Thymus (tissue), 14 donors: ENCODE measurements at places on chromosomes 4 and X. TPM values are rescaled to one million over a fixed set of nuclear protein-coding genes. Genes with fewer than 3 reads are reported as not detected.

The PNMA5 gene
- total RNA-seq: not detected

The SGCB gene
- total RNA-seq: 2.5 TPM

The NLGN4X gene
- total RNA-seq: 20.0 TPM

The TMSB15C gene
- total RNA-seq: 3.4 TPM

The RNF128 gene
- total RNA-seq: 0.90 TPM

The CABS1 gene
- total RNA-seq: not detected

DNA sequence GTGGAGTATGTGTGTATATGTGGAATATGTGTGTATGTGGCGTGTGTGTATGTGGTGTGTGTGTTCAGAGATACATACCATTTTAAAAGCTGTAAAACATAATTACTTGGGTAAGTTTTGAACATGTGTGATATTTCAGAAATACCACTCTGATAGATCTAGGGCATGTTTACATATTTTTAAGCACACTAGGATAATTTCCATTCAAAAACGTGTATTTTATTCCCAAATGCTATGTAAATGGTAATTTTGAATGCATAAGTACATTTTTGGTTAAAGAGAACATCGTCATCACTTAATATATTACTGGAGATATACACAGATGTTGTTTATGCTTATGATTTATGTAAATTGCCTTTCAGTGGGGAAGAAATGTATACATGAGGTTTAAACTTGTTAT, 34.7 kb upstream of the SHISA3 start:
- H3K36me3 ChIP-seq: no peaks in the 10 kb centered on the region
- no peak overlapping the region for H3K4me3 ChIP-seq
- H3K27me3 ChIP-seq: no peaks in the 10 kb centered on the region
- DNase-seq: no peak
- no peaks in the 10 kb centered on the region for H3K4me1 ChIP-seq
- no peak overlapping the region for H3K27ac ChIP-seq

- no peak for DNase-seq
- peaks cover 2% of the 10 kb centered on the region for H3K27me3 ChIP-seq
- no peak overlapping the region for H3K27ac ChIP-seq
- H3K4me3 ChIP-seq: no peak overlapping the region
- no peaks in the 10 kb centered on the region for H3K4me1 ChIP-seq
- H3K36me3 ChIP-seq: no peaks in the 10 kb centered on the region
These were observed 37.9 kb upstream of the PAPSS1 start for GRCh38 chr4:107757864-107758476.

DNA sequence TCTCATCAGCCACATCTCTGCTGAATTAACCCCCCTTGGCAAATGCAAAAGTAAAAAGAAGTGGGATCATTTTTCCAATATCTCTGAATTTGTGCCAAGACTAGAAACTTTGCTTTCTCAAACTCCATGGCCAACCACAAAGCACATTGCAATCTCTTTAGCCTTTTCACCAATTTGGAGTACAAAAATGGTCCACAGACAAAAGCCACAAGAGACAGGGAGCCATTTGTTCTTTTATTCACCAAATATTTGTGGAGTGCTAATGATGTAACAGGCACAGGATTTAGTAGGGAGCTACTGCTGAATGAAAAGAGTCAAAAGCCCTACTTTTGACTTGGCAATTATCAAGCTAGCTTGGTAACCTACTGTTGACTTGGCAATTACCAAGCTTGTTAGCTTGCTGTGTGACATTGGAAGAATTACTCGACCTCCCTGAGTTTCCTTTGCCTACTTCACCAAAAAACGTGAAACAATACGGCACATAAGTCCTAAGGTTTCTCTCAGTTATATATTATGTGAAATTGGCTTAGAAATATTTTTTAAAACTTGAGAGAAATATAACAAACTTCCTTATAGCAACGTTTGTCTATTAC, 97.1 kb upstream of the KLF3 start:
- no peak for DNase-seq
- H3K4me1 ChIP-seq: no peaks in the 10 kb centered on the region
- H3K27me3 ChIP-seq: no peaks in the 10 kb centered on the region
- no peaks in the 10 kb centered on the region for H3K36me3 ChIP-seq

DNA sequence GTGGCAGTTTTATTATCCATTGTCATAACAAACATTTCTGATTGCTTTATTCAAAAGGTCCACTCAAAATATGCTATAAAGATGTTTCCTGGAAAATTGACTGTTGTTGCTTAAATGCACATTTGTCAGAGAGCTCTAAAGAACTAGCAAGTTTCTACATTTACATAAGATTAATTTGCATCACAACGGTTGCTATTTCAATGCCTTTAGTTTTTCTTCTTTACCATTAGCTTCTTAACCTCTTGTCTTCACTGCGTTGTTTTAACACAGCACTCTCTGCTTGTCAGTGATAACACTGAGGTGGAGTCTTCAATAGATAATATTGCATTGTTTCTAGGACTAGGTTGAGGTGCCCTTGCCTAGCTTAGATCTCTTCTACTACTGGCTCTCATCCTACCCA, 76.7 kb upstream of the GALNT7 start:
- H3K27me3 ChIP-seq: no peaks in the 10 kb centered on the region
- H3K4me1 ChIP-seq: peaks cover 4% of the 10 kb centered on the region
- H3K27ac ChIP-seq: no peak overlapping the region
- DNase-seq: no peak
- H3K36me3 ChIP-seq: no peaks in the 10 kb centered on the region
- no peak overlapping the region for H3K4me3 ChIP-seq

DNA sequence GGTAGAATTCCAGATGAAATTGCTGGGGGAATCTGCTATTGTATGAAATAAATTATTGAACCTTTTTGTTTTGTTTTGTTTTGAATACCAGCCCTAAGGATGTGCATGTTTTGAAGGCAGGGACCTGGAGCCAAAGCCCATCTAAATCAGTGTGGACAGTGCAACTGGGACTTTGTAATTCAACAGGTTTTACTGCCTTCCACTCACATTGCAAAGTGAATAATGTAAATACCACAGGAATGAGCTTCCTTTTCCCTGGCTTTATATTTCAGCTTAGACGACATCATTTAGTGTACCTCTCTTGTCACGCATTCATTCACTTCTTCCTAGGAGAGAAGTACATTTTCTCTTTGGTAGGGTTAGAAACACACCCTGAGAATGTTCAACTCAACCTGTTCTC, 795.0 kb downstream of the CENPC start:
- no peak overlapping the region for H3K27ac ChIP-seq
- H3K36me3 ChIP-seq: no peaks in the 10 kb centered on the region
- H3K4me3 ChIP-seq: no peak overlapping the region

- no peaks in the 10 kb centered on the region for H3K36me3 ChIP-seq
- no peak within 1 kb of the TSS for H3K27ac ChIP-seq
- no peak for DNase-seq
These were observed at the start of gene PNMA6F for GRCh38 chrX:153321381-153322124. PNMA6F (minus strand) TSS chrX:153321767; CDS start chrX:153320674, 1,093 bp downstream.

GRCh38 chr4:169773889-169774288, 16.1 kb upstream of the HPF1 start:
- no peak for DNase-seq
- H3K4me3 ChIP-seq: no peak overlapping the region
- peaks cover 9% of the 10 kb centered on the region for H3K27me3 ChIP-seq
- H3K36me3 ChIP-seq: no peaks in the 10 kb centered on the region

GRCh38 chr4:147969573-147970385, 237.9 kb downstream of the ARHGAP10 start:
- no peak overlapping the region for H3K27ac ChIP-seq
- no peaks in the 10 kb centered on the region for H3K4me1 ChIP-seq
- H3K4me3 ChIP-seq: no peak overlapping the region
- H3K36me3 ChIP-seq: no peaks in the 10 kb centered on the region

- H3K36me3 ChIP-seq: no peaks in the 10 kb centered on the region
- no peak for DNase-seq
- H3K4me3 ChIP-seq: no peak overlapping the region
- no peak overlapping the region for H3K27ac ChIP-seq
- no peaks in the 10 kb centered on the region for H3K4me1 ChIP-seq
These were observed 131.0 kb downstream of the DCLK2 start for GRCh38 chr4:150209140-150209829.

- no peak for DNase-seq
- no peak overlapping the region for H3K27ac ChIP-seq
- H3K4me3 ChIP-seq: no peak overlapping the region
- H3K36me3 ChIP-seq: no peaks in the 10 kb centered on the region
These were observed 218.9 kb downstream of the FBXW7 start for GRCh38 chr4:152316969-152317368.
